ENCODE measurements at places on chromosomes 3 and 15.

DNA sequence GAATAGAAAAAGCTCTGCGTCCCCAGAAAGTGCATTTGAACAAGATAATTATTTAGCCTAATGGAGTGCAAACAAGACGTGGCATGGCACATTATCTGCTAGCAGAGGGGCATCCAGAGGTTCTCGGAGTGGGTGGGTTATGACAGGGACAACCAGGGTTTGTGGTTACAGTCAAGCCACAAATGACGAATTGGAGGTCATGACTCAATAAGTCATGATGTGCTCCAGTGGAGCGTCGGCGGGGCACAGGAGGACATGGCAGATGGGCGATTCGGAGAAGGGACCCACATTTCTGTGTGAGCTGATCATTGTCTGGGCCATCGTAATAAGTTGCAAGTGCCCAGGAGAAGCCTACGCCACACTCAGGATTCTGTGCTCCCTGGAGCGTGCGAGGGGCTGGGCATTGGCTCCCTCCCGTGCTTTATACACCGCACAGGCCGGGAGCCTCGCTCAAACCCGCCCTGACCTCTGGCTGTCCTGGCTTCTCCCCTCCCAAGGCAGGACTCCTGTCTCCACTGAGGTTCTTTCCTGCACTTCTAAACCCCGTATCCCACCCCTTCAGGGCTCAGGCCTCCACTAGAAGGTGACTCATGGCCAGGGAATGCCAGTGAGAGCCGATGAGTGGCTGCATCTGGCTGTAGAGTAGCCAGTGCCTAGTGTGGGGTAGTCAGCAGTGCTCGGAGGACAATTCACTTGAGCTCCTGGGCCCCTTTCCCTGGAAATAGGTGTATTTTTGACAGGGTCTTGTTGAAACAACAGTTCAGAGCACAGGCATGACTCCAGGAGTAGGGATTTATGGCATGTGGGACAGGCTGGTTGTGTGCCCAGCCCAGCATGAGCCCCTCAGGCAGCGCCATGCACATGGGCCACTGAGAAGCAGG is 67.4 kb downstream of the GRIP2 start:
- DNase-seq: no peak

- no peak for DNase-seq
These were observed 12.1 kb upstream of the ALAS1 start for GRCh38 chr3:52185837-52186236.

GRCh38 chr15:65369651-65370050 is 8.2 kb downstream of the IGDCC3 start:
- no peak for DNase-seq

- no peak for DNase-seq
These were observed 1176.0 kb upstream of the ALCAM start for GRCh38 chr3:104190681-104191080.

GRCh38 chr15:66711862-66712261 is 9.8 kb downstream of the SMAD6 start:
- DNase-seq: no peak

DNA sequence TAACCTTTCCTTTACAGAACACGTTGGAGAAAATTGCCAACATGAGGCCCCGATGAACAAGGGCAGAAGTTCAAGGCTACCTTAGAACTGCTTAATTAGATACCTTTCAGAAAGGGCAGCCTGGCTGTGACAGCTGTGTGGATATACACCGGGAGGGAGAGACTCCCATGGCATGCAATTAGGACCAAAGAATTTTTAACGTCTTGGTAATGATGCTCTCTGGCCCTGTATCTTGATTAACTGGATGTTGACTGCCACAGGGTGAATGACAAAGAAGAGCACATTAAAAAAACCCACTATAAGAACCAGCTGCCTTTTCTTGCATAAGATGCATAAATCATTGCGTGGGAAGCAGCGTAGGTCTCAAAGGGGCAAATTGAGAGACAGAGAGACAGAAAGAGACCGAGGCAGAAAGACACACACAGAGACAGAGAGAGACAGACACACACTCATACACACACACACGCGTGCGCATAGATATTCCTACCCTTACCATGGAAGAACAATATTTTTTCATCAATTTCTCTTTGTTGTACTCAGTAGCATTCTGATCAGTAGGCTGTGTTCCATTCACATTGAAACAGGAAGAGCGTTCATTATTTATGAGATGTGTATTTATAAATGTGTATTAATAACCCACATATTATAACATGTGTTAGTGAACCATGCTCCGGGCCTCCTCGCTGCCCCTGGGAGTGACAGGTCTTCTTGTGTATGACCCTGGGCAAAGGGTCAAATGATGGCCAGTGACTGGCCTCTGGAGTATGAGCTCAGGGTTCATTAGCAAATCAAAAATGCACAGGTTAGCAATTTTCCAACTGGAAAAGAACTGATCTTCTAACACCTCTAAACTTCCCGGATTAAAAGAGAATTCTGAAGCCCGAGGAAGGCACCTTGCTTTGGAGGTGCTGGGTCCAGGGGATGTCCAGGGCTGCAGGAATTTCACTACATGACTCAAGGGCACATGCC is 118.8 kb downstream of the NSMCE3 start:
- DNase-seq: no peak

- no peak for DNase-seq
These were observed 21.7 kb downstream of the CCR9 start for GRCh38 chr3:45907769-45908705.

- no peak for DNase-seq
These were observed 1.1 kb upstream of the PPARG start for GRCh38 chr3:12287727-12288181.

DNA sequence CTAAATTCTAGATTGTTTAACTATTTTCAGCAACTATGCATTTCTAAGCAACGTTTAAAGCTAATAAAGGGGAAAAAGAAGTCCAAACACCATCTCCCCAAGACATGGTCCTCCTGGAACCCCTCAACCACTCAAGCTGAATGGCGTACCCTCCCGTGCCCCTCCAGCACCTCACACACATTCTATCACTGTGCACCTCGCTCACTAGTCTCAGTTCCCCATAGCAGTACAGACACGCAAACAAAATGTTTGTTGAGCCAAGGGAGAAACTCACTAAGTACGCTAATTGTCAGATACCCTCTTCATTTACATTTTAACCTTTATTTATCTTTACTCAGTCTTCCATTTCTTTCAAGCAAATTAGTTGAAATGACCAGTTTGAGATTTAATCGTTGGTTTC is 48.8 kb downstream of the ACAP2 start:
- no peak for DNase-seq

DNA sequence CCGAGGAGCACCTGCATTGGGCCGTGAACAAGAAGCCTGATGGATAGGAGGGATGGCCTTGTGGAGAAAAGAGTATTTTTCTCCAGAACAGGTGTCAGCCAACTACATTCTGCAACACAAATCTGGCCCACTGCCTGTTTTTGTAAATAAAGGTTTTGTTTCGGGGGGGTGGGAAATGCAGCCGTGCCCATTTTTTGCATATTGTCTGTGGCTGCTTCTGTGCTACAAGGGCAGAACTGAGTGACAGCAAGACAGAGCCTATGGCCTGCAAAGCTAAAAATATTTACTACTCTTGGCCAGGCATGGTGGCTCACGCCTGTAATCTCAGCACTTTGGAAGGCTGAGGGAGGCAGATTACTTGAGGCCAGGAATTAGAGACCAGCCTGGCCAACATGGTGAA is 95.9 kb upstream of the AKAP13 start:
- DNase-seq: no peak

GRCh38 chr3:151412989-151413388 is 28.4 kb upstream of the P2RY12 start:
- DNase-seq: no peak

DNA sequence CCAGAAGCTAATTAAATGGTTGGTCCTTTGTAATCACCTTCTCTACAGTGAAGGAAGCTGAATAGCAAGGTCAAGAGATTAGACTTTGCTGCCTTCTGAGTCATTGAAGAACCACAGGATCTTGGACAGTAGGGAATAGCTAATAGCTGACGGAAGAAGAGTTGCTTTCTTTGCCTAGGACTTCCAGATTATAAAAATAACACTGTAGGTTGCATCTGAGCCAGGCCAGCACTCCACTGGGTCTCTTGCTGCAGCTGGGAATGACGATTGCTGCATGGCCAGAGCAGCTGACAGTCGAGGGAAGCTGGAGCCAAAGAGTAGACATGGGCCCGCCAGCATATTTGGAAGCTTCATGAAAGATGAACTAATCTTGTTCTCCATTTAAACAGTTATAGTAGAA is 81.5 kb upstream of the KCNMB2 start:
- DNase-seq: no peak

DNA sequence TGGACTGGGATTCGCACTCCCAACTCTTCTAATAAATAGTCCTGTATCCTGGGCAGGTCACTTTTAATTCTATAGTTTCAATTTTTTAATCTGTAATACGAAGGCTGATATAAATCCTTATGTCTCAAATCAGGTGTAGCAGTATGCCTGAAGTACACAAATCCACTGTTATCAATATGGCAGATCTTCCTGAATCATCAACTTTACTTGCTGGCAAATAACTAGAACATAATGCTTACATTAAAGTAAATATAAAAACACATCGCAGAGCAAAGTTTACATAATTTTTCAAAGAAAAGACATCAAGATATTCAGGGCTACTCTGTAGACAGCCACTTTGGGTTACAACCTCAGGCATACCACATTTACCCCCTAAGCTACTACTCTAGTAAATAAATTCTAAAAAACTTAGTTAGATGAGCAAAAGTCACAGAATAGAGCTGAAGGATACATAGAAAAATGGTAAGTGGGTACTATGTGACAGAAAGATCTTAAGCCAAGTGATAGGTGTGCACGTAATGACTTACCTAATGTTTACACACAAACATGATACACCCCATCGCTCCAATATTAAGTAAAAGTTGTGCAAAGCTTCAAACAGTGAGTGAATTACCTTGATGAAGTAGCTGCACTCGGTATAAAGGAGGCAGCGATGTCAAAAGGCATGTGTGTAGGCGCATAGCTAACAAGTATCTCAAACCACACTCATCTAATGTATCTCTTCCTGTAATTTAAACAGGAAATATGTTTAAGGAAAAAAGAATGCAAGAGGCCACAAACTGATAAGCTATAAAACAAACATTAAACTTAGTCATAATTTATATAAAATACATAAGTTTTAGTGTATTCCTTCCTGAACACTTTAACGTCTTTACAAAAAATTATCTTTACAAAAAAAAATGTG is 127.9 kb downstream of the DMXL2 start:
- DNase-seq: no peak

GRCh38 chr3:114566162-114566755 is 272.4 kb downstream of the TIGIT start:
- DNase-seq: no peak

GRCh38 chr15:61794276-61794675 is 266.0 kb downstream of the VPS13C start:
- DNase-seq: no peak

DNA sequence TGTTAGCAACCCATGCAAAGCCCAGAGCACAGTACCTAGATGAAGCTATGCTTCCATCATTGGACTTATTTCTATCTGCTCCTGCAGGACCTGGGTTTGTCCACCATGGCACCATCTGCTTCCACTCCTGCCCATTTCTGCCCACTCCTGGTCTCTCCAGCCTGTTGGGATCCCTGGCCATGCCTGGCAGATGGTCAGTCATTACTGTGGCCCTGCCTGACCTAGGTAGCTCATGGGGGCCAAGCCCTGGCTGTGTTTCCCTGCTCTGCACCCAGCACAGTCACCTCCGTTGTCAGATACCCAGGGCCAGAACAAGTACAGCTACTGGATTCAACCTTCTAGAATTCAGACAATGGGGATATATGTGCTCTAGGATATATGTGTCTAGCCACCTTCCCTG is 185.8 kb upstream of the TLE3 start:
- no peak for DNase-seq

- DNase-seq: no peak
These were observed 966 bp upstream of the C3orf80 start for GRCh38 chr3:160224256-160224655.

GRCh38 chr3:64972793-64973192 is 285.0 kb upstream of the ADAMTS9 start:
- no peak for DNase-seq

DNA sequence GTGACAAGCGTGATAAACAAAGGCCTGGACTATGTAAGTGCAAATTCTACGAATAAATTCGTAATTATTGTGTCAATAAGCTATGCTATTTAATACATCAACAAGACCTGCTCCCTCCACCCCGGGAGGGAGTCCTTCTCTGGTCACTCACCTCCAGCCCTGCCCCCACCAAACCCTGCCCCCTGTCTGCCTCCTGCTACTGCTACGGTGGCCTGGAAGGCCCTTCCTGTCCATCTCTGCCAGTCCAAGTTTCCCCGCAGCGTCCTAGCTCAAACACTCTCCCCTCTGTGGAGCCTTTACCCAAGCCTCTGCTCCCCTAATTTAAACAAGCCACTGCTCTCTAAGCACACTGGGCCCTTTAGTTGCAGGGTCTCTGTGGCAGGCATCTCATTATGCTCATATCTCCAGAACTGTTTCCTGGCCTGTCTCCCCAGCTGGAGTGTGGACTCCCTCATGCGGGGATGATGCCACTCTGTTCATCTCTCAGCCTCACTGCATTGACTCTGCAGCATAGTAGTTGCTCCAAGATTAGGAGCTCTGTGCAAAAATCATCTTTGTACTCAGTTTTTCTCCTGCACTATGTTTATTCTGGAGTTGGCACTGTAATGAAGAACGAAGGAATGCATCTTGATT is 241.2 kb downstream of the NTRK3 start:
- DNase-seq: no peak

- DNase-seq: no peak
These were observed 29.9 kb downstream of the PDIA5 start for GRCh38 chr3:123096731-123097130.

DNA sequence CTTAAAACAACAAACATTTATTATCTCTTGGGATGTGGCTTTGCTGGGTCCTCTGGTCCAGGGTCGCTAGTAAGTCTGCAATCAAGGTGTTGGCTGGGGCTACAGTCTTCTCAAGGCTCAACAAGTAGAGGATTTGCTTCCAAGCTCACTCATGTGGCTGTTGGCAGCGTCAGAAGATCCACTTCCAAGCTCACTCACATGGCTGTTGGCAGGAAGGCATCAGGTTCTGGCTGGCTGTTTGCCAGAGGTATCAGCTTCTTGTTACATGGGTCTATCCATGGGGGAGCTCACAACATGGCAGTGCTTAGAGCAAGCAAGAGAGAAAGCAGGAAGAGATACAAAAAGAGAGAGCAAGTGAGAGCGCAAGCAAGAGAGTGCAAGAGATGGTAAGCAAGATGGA is 15.0 kb upstream of the BNC1 start:
- DNase-seq: no peak

- peak; percentile 29 for DNase-seq
These were observed 965 bp downstream of the FLNB start for GRCh38 chr3:58009026-58009748.

- no peak for DNase-seq
These were observed 49.2 kb upstream of the CTSH start for GRCh38 chr15:78993931-78994530.

GRCh38 chr3:71579935-71580406 is 3.6 kb downstream of the FOXP1 start:
- DNase-seq: no peak

GRCh38 chr15:34855413-34855812 is 60.1 kb upstream of the ACTC1 start:
- DNase-seq: no peak

Data from activated CD4-positive, alpha-beta T cell treated with anti-CD3 and anti-CD28 coated beads for 4 hours (primary cell).